ENCODE measurements at places on chromosomes 6 and 20. TPM values are rescaled to one million over a fixed set of nuclear protein-coding genes. Genes with fewer than 3 reads are reported as not detected.

DNA sequence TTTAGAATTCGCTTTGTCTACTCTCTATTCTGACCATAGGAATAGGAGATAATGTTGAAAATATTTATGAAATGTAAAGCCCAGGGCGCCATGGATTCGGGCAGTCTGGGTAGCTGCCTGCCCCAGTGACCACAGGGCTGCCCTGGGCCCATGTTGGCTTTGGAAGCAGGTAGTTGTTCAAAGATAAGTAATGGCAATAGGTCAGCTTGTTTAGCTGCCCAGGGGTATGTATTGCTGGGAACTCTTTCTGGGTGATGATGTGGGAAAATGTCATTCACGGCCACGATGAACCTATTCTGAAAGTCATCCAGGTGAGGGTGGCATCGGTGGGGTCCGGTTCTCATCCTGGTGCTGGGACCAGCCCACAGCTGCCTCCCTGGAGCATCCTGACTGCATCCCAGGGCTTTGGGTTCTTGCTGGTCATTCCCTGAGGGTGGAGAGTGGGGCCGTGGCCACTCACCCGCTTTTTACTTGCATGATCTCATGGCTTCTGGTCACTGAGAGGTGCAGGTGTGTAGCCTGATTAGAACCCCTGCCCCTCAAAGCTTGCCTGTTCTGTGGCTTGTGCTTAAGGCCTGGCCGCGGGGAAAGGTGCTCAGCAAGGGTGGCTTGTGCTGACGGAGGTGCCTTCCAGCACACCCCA, 102.8 kb downstream of the ERMARD start:
- no peak for DNase-seq

DNA sequence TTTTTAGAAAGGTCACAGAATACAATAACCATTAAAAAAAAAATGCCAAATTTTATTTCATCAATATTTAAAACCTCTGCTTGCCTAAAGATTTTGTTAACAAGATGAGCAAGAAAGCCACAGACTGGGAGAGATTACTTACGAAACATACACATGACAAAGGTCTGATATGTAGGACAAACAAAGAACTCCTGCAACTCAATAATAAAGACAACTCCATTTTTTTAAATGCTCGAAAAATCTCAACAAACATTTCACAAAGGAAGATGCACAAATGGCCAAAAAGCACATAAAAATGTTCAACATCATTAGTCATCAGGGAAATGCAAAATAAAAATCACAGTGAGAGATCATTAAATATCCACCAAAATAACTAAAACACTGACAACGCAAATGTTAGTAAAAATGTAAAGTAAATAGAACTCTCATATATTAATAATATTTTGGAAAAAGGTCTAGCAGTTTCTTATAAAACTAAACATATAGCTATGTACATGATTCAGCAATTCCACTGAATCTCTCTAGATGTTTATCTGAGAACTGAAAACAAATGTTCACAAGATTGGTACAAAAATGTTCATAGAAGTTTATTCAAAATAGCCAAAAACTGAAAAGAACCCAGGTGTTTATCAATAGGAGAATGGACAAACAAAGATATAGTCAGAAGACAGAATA, 10.3 kb downstream of the STK38 start:
- DNase-seq, result no peak

Gene SYCP2
- total RNA-seq, result 2.4 TPM

Gene ELOVL2
- total RNA-seq, result 1.5 TPM

Gene RAE1
- total RNA-seq, result 19.4 TPM
